ENCODE measurements at places on chromosomes 7 and 10.

DNA sequence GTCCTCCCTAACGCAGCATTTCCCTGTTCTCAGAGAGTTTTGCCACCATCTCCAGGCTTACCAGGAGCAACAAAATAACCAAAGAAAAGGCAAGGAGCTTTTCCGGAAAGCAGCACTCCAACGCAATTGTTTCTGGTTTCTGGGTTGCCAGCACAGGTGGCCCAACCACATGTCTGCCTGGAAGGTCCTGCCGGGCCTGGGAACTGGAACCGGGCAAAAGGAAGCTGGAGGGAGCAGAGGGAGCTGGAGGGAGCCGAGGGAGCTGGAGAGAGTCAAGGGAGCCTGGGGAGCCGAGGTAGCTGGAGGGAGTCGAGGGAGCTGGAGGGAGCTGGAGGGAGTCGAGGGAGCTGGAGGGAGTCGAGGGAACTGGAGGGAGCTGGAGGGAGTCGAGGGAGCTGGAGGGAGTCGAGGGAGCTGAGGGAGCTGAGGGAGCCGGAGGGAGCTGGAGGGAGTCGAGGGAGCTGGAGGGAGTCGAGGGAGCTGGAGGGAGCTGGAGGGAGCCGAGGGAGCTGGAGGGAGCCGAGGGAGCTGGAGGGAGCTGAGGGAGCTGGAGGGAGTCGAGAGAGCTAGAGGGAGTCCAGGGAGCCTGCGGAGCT, 54.6 kb downstream of the STK32C start:
- DNase-seq, result no peak

GRCh38 chr10:71763352-71764127, 9.8 kb downstream of the VSIR start:
- DNase-seq, result no peak

- DNase-seq, result no peak
These were observed 23.5 kb downstream of the KLHL7 start for GRCh38 chr7:23129036-23129435.

DNA sequence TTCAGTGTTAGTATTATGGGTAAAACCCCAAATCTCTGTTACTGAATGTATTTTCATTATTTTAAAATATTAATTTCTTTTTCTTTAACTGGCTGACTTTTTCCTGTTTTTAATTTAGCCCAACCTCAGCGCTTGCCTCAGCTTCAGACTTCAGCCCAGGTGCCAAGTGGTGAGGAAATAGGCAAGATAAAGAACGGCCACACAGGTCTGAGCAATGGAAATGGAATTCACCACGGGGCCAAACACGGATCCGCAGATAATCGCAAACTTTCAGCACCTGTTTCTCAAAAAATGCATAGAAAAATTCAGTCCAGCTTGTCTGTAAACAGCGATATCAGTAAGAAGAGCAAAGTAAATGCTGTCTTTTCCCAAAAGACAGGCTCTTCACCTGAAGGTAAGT, 57.5 kb downstream of the MDFIC start:
- DNase-seq, result no peak

DNA sequence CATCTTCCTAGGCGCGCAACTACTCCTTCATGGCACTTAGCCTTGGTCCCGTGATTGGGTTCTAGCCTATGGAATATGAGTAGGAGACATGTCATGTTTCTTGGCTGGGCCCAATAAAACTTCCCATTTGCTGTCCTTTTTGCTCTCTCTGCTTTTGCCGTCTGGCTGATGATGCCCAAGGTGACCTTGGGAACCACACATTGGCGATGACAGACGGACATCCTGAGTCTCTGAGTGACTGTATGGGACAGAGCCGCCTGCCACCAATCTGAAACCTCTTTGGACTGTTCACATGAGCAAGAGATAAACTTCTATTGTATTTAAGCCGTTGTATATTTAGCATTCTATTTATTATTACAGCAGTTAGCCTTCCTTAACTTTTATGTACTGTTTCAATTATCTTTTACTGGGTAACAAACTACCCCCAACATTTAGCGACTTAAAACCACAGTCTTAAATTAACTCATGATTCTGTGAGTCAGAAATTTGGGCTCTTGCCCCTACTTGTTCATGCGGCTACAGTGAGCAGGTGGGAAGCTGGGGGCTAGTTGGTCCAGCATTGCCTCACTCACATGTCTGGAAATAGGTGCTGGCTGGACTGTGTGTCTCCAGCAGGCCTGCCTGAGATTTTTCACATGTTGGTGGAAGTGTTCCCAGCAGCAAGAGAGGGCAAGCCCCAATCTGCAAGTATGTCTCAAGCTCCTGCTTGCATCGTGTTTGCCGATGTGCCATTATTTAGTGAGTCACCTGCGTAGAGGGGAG, 71.7 kb downstream of the NOD1 start:
- DNase-seq, result no peak

GRCh38 chr7:69951458-69951857, 353.2 kb downstream of the AUTS2 start:
- no peak for DNase-seq

- no peak for DNase-seq
These were observed 19.1 kb downstream of the CYCS start for GRCh38 chr7:25105911-25106310.

DNA sequence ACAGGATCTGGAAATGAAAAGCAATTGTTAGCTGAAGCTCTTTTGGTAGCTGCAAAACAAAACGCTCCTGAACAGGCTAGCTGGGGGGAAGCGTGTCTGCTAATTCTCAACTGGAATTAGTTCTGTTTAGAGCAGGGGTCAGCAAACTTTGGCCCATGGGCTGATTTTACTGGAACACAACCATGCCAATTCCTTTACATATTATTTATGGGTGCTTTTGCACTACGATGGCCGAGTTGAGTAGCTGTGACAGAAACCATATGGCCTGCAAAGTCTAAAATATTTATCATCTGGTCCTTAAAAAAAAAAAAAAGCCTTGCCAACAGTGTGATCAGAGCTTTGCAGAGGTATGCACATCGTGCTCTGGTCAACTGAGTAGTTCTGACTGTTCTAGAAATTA, 108.4 kb upstream of the PDLIM1 start:
- no peak for DNase-seq

- DNase-seq, result no peak
These were observed 213.9 kb upstream of the SHH start for GRCh38 chr7:156026076-156026600.

GRCh38 chr7:31335161-31335856, 5.2 kb downstream of the NEUROD6 start:
- DNase-seq, result no peak

GRCh38 chr7:47266131-47266706, 315.7 kb downstream of the TNS3 start:
- DNase-seq, result peak; percentile 15
